ENCODE measurements at places on chromosomes 7 and 10. TPM values are rescaled to one million over a fixed set of nuclear protein-coding genes. Genes with fewer than 3 reads are reported as not detected.
A peak's percentile ranks its signal among the peaks of the same experiment; 100 is the strongest.

DNA sequence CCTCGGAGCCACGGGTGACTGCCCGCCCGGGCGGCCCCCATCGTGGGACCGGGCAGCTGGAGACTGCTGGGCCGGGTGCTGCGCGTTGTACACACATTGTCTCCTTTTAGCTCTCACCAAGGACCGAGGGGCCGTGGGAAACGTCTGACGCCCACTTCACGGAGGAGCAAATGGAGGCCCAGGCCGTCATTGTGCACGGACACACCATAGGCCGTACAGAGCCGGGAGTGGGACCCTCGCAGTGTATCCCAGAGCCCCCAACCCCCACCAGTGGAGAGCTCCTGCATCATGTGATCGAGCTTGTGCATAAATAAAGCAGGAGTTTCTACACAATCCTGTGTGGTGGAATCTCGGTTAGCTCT, 722 bp downstream of the DENND10 start:
- H3K4me1 ChIP-seq: peaks cover 6% of the 10 kb centered on the region
- H3K27me3 ChIP-seq: no peaks in the 10 kb centered on the region
- H3K27ac ChIP-seq: peak overlapping the region; percentile 35

Gene LLCFC1
- not detected for total RNA-seq

DNA sequence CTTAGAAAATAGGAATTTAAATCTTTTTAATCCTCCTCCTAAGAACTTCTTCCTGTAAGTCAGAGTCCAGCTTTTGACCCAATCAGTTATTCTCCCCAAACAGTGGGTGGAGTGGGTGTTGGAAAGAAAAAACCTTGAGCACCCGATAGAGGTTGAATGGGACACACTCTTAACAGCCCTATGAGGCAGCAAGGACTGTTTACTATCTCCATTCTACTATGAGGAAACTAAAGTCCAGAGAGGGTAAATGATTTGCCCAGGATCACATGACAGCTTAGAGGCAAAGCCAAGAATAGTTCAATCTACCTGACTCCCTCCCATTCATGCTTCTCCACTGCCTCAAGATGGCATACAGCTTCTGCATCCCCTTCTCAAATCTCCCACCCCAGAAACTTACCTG, 57.6 kb upstream of the SLC35B4 start:
- no peaks in the 10 kb centered on the region for H3K36me3 ChIP-seq
- no peaks in the 10 kb centered on the region for H3K4me1 ChIP-seq
- H3K4me3 ChIP-seq: no peak overlapping the region
- DNase-seq: no peak

GRCh38 chr10:310976-311639, 175.9 kb downstream of the ZMYND11 start:
- no peaks in the 10 kb centered on the region for H3K27me3 ChIP-seq
- H3K36me3 ChIP-seq: peaks cover 47% of the 10 kb centered on the region
- peaks cover 31% of the 10 kb centered on the region for H3K4me1 ChIP-seq
- H3K27ac ChIP-seq: no peak overlapping the region
- DNase-seq: no peak

DNA sequence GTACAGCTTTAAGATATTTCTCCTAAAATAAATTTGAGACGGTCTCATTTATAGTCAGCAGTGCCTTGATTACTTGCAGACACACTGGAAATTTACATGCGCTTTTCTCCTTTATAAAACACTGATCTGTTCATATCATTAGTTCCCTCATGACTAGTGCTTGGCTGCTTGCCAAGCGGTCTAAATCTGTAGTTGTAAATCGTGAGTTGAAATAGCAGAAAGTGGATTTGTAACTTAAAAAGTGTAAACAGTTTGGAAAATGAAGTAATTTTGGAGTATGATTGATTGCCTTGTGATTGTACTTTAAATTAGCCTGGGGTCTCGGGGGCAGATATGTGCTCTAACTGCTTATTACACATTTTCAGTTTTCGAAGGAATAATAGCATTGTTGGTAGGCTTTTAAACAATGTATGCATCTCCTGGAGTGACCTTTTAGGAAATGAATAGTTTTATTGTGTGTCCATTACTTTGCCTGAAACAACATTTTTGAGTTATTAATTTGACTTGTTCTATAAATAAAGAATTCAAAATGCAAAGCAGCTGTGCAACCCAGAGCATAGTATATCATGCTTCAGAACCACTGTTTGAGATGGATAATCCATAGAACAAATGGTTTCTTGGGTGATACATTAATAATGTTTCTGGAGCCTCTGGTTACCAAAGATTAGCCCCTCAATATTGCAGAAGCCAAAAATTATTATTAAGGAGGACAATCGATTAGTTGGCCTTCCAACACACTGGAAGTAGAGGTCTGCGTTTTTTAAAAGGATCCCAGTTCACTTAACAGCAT, 73.3 kb downstream of the ARID5B start:
- peak overlapping the region; percentile 92 for H3K27ac ChIP-seq
- no peaks in the 10 kb centered on the region for H3K36me3 ChIP-seq

Gene UTF1
- total RNA-seq: not detected

DNA sequence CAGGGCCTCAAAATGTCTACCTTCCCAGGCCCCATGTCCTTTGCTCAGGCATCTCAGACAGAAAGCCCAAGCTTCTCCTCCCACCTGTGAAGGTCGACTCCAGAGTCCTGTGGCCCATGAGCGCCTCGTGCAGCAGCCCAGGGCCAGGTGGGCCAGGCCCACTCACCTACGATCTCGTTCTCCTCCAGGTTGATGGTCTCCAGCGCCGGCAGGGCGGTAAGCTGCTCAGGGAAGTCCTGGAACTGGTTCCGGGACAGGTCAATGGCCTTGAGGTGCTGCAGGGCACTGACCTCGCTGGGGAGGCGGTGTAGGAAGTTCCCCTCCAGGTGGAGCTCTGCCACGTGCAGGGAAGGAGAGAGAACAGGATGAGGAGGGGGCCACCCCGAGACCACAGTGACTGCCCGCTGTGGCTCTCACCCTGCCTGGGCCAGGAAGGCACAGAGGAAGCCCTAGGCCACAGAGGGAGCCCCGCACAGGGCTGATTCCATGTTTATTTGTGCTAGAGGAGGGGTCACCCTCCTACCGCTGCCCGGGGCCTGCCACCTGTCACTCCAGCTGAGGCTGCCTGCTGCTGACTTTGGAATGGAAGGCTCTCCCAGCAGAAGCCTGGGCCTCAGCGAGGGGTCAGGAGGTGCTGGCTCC, 40.0 kb upstream of the NPFFR1 start:
- no peak overlapping the region for H3K4me3 ChIP-seq
- peaks cover 3% of the 10 kb centered on the region for H3K36me3 ChIP-seq
- peak; percentile 65 for DNase-seq
- H3K4me1 ChIP-seq: peaks cover 62% of the 10 kb centered on the region
- H3K27me3 ChIP-seq: peaks cover 5% of the 10 kb centered on the region
- H3K27ac ChIP-seq: peak overlapping the region; percentile 87

GRCh38 chr7:141877365-141877764, 36.1 kb upstream of the PRSS37 start:
- no peak for DNase-seq
- no peak overlapping the region for H3K4me3 ChIP-seq
- no peaks in the 10 kb centered on the region for H3K4me1 ChIP-seq
- no peaks in the 10 kb centered on the region for H3K27me3 ChIP-seq
- no peaks in the 10 kb centered on the region for H3K36me3 ChIP-seq

- H3K27me3 ChIP-seq: no peaks in the 10 kb centered on the region
- H3K4me3 ChIP-seq: no peak overlapping the region
- no peak for DNase-seq
- peak overlapping the region; percentile 68 for H3K27ac ChIP-seq
These were observed 278.5 kb downstream of the REEP3 start for GRCh38 chr10:63799521-63800300.

Gene CTBP2
- 36.8 TPM for total RNA-seq

DNA sequence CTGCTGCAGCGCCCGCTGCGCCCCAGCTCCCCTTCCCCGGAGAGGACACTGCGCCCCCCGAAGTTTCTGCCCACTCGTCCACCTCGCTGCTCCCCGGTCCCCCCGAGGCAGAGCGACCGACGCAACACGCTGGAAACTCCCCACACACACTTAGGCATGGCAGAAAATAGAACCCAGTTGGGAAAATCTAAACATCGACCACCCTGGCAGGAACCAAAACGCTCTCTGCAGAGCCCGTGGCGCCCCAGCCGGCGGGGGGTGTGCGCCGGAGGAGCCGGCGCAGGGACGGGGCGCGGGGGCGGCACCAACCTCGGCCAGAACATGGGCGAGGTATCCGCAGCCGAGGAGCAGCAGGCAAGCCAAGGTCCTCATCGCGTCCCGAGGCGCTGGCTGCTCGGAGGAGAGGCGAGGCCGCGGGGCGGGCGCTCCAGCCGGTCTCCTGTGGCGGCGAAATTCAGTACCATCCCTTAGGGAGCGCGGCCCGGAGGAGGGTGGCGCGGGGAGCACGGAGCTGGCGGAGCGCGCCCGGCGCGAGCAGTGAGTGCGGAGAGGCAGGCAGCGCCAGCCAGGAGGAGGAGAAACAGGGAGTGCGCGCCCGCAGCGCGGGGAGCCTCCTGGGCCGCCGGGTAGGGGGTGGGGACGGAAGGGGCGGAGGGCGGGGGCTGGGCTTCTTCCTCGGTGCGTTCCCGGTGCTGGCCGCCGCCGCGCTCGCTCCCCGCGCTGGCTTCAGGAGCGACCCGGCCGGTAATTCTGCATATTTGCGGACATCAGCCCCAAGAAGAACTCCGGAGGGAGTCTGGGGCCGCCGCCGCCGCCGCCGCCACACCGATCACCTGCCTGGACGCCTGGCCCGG, 789 bp downstream of the PDGFA start:
- H3K36me3 ChIP-seq: peaks cover 13% of the 10 kb centered on the region
- peak; percentile 76 for DNase-seq
- H3K4me1 ChIP-seq: peaks cover 67% of the 10 kb centered on the region
- peak overlapping the region; percentile 68 for H3K4me3 ChIP-seq
- H3K27me3 ChIP-seq: peaks cover 58% of the 10 kb centered on the region

DNA sequence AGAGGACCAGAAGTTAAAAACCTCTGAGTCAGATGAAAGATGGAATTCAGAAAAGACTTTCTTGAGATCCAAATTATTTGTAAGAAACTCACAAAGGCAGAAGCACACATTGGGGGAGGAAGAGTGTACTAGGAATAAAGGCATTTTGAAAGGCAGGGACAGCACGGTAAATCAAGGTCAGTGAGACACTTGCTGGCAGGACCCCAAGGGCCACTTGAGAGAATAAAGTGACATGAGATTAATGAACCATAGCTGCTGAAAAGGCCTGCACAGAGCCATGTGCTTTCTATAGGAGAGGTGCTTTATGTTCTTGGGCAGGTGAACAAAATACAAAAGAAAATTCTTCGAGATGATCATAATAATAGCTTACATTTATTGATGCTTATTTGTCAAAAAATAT, 929.9 kb upstream of the MBL2 start:
- no peak overlapping the region for H3K4me3 ChIP-seq
- H3K36me3 ChIP-seq: no peaks in the 10 kb centered on the region
- no peak overlapping the region for H3K27ac ChIP-seq
- no peak for DNase-seq

- H3K4me1 ChIP-seq: peaks cover 11% of the 10 kb centered on the region
- H3K27ac ChIP-seq: no peak overlapping the region
- H3K36me3 ChIP-seq: no peaks in the 10 kb centered on the region
- H3K4me3 ChIP-seq: peak overlapping the region; percentile 15
These were observed 48.2 kb upstream of the FXYD4 start for GRCh38 chr10:43323245-43323644.

DNA sequence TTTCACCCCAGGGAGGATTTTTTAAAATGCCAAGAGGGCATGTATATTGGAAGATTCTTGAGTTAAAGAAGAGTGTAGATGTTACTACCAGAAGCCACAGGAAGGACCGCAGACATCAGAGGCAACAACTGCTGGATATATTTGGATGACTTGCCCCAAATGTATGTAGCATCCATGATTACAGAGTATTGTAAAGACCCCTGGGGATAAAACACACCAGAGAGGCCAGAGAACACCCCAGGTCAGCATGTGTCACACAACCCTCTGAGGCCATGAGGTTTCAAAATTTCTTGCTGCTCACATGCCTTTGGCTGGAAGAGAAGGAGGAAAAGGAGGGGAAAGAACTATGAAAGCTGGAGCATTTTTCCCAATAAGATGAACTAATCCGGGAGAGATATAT, 108.0 kb upstream of the LSM8 start:
- H3K27ac ChIP-seq: no peak overlapping the region
- DNase-seq: no peak
- no peak overlapping the region for H3K4me3 ChIP-seq
- H3K4me1 ChIP-seq: no peaks in the 10 kb centered on the region

Gene EBF3
- total RNA-seq: 33.6 TPM

DNA sequence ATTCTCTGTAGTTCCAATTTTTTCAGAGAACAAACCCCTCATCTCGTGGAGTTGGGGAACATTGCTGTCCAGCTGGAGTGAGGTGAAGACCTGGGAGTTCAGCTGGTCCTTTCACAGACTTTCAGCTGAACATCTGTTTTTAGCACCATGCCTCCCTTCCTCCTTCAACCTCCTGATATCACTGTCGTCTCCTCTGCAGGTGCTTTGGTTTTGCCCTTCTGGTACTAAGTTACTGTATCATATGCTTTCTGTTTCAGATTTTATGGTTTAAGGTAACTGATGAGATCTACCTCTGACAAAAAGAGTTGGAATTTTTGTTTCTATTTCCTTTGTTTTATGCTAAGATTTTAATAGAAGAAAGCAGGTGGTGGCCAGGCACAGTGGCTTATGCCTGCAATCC, 102.9 kb downstream of the ZNF438 start:
- H3K4me1 ChIP-seq: no peaks in the 10 kb centered on the region
- no peaks in the 10 kb centered on the region for H3K27me3 ChIP-seq
- no peak overlapping the region for H3K4me3 ChIP-seq

DNA sequence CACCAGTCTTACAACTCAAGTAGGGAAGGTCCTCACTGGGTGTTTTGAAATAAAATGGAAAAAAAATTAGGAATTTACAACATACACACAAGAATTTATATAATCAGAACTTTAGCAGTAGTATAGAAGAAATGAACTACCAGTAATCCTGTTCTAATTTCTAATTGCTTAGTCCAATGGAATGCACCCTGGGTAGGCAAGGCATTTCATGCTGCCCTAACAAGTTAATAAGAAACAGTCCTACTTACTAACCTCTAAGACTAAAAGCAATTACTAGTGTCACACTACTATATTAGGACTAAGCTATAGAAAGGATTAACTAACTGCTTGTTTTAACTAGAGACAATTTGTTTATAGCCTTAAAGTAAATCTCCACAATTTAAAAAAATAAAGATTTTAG, 158.1 kb downstream of the BTAF1 start:
- DNase-seq: no peak
- no peaks in the 10 kb centered on the region for H3K36me3 ChIP-seq
- no peak overlapping the region for H3K4me3 ChIP-seq
- no peaks in the 10 kb centered on the region for H3K27me3 ChIP-seq
- H3K27ac ChIP-seq: no peak overlapping the region

Gene ZNF22
- 44.3 TPM for total RNA-seq

DNA sequence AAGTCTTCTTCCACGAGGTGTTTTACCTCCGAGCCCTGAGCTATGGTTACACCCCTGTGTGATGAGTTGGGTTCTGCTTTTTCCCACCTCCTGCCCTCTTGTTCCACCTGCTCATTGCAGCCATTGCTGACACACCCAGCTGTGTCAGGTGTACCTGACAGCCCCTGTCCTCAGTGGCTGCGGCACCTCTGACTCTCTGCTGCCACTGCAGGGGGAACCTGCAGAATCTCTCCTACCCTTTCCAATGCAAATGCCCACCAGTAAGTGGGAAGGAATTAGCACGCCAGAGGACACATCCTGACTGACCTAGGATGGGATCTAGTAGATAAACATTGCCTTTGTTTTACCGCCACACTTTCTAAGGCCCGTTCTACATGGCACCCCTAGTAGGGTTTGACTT, 600.9 kb upstream of the MKI67 start:
- H3K36me3 ChIP-seq: no peaks in the 10 kb centered on the region
- H3K27ac ChIP-seq: no peak overlapping the region
- DNase-seq: no peak
- H3K27me3 ChIP-seq: peaks cover 2% of the 10 kb centered on the region
- no peak overlapping the region for H3K4me3 ChIP-seq
